ENCODE measurements at places on chromosomes 2 and 18.
A peak's percentile ranks its signal among the peaks of the same experiment; 100 is the strongest.

- DNase-seq, result no peak
Measured at GRCh38 chr2:215299337-215299859, 12.5 kb upstream of the ATIC start.

DNA sequence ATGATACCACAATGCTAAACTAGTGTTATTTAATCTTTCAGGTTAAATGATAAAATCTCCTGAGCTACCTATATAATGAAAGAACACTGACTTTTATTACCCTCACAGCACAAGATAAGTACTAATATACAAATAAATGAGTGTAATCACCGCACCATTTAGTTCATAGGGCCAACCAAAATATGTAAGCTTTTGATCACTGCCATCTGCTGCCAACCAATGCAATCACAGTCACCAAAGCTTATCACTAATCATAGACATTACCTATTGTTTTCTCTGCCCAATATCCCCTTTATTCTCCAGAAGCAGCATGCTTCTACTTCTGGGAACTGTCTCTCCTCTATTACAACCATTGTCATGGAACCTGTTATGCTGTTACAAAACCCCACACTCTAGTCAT is 151.6 kb upstream of the LRATD1 start:
- DNase-seq, result no peak

DNA sequence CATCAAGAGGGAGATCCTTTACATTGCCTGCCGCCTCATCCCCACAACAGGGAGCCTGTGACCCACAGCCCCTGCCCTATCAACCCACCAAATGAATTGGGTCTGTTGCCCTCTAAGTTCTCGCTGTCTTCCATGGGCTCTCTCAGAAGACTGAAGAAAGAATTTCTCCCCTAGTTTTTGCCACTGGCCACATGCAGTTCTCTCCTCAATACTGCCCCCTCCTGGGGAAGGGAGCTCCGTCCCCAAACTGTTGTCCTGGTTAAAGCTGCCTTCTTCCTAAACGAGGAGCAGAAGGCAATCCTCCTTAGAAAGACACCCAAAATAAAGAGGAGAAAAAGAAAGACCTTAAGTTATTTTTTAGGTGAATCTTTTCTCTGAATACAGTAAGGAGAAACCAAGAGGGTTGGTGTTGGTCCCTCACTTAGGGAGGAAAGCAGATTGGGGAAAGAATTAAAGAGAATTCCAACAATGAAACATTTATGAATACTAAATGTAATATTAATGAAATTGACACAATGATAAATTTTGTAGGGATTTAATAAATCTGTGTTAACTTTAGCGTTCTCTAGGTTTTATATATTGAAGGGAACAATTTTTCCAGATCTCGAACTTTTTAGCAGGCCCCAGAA is 31.1 kb upstream of the SATB2 start:
- peak; percentile 60 for DNase-seq

DNA sequence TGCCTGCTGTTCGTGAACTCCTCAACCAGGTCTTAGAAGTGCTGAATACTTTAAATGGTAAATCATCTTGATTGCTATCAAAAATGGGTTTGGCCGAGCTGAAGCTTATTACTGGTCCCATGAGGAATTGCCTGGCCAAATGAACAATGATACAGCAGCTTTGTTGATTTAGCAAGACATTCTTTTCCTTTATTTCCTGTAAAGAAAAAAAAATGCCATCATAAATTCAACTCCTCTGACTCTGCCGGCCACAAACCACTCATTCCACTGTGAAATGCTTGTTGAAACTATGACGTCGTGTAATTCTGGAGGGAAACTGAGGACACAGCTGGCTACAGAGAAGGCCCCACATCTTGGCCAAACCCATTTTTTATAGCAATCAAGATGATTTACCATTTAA is 74.2 kb upstream of the ID2 start:
- no peak for DNase-seq

DNA sequence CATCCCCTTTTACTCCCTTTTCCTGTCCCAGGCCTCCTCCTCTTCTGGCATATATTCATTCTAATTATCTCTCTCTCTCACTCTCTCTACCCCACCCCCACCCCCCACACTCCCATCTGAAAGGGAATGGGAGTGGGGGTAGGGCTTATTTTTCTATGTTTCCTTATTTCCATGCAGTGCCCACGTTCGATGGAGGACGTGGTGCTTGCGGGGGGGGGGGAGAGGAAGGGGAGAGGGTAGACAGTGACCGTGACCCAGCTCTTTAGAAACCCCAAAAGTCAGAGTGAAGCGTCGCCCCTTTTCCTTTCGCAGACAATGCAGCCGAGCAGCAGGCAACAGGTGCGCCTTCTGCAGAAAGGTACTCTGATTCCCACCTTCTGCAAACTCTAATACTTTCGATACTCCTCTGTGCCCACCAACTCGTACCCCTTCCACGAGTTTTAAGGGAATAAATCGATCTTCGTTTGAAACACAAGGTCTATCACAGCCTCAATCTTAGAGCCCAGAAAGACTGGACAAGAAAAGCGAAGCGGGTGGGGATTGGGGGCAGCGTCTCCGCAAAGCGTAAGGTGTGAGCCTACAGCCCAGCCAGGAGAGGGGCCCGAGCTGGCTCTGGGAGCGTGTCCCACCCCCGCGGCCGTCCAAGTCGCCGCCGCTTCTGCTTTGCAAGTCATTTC is 891 bp upstream of the NR4A2 start:
- peak; percentile 14 for DNase-seq

Measured in NCI-H1436 (cell line).